Activated naive CD8-positive, alpha-beta T cell treated with anti-CD3 and anti-CD28 coated beads, Interleukin-2, amount 50 U/mL, for 24 hours (primary cell): ENCODE measurements at places on chromosomes 1 and 21.

DNA sequence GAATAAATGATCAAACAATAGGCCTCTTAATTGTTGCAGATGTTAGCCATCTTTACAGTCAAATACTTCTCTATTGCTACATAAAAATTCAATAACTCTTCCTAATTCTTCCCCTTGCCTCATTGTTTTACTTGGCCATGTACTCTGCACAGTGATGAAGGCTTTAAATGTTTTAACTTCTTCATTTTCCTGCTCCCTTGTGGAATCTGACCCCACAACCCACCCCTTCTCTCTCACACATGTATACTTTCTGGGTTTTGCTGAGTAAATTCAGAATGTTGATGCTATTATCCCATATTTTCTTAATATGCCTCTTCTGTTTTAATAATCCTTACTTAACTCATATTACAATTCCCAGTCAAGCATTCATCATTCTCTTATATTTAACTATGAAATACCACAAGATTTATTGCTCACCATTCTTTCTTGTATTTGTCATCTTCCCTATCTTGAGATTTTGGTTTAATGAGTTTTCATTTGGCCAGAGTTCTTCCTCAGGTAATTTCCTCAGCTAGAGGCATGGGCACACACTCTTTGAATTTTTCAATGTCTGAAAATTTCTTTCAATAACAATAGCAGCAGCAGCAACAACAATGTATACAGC lies 327.8 kb upstream of the USP24 start:
- no peaks in the 10 kb centered on the region for H3K4me1 ChIP-seq
- H3K27me3 ChIP-seq = peaks cover 5% of the 10 kb centered on the region
- no peak overlapping the region for H3K4me3 ChIP-seq
- no peak overlapping the region for H3K27ac ChIP-seq
- no peak for DNase-seq
- H3K36me3 ChIP-seq = no peaks in the 10 kb centered on the region

DNA sequence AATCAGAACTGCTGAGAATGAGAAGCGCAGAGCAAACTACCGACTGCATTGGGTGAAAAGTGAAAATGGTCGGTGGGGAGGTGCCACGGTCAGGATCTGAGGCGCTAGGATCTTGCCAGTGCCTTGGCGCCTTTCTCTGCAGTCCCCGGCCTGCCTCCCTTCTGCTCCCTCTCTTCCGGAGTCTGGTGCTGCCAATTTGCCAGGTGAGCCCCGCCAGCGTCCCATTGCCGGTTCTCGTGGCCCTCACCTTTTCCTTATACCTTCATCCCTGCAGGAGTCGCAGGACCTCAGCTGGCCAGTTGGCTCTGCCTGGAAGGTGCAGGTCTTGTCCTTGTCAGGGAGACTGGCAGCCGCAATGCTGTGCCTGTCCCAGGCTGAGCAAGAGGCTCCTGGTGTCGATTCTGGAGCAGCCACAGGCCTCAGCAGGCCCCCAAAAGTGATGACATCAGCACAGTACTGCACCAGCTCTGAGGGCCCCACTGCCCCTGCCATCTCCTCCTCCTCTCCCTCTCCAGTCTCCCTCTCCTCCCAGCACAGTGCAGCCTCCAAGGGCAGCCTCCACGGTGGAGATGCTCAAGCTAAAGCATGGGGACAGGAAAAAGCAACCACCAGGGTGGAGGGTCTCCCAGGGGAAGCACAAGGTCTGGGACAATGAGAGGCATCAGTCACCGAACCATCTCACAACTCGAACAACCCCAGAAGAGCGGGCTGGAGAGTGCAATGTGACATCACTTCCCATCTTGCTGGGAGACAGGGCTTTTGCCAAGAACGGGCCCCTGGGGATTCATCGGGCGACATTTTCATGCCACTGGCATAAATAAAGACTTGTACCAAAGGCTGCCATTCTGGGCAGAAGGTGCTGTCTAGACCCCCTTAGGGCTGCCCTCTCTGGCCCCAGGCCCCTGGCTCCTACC lies 37.1 kb upstream of the H6PD start:
- no peaks in the 10 kb centered on the region for H3K36me3 ChIP-seq
- H3K4me1 ChIP-seq = peaks cover 56% of the 10 kb centered on the region
- no peak overlapping the region for H3K4me3 ChIP-seq

GRCh38 chr1:248924696-248925532 lies 18.9 kb downstream of the PGBD2 start:
- H3K4me3 ChIP-seq = peak overlapping the region; percentile 50
- H3K36me3 ChIP-seq = peaks cover 14% of the 10 kb centered on the region
- peaks cover 3% of the 10 kb centered on the region for H3K27me3 ChIP-seq
- DNase-seq = peak; percentile 48
- H3K4me1 ChIP-seq = peaks cover 34% of the 10 kb centered on the region

DNA sequence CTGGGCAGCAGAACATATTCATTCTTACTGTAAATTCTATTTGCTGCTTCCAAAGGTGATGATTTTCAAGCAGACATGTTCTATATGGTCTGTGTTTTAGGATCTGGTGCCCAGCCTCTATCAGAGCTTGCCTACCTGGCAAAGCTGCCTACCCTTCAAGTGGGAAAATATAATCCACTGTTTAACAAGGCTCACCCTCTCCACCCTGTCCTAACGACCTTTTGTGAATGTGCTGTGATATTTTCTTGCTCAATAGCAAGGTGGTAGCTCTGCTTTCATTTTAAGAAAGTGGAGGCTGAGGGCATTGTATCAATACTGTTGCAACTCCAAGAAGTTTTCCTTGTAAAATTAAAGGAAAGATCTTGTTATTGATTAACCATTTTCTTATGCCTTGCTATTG lies 26.0 kb upstream of the AGO1 start:
- H3K27me3 ChIP-seq = no peaks in the 10 kb centered on the region
- no peaks in the 10 kb centered on the region for H3K4me1 ChIP-seq
- H3K36me3 ChIP-seq = peaks cover 5% of the 10 kb centered on the region

DNA sequence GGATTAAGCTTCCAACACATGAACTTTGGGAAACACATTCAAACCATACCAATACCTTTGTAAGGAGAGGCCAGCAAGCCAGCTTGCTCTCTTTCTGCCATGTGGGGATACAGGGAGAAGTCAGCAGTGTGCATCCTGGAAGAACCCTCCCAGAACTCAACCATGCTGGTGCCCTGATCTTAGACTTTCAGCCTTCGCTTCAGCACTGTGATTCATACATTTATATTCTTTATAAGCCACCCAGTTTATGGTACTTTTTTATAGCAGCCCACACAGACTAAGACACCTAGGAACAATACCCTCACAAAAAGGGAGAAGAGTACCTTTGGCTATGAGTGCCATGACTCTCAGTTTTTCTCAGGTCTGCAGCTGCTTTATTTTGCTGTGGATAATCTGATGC lies 35.9 kb downstream of the C1orf87 start:
- no peak overlapping the region for H3K27ac ChIP-seq
- no peaks in the 10 kb centered on the region for H3K4me1 ChIP-seq
- peaks cover 1% of the 10 kb centered on the region for H3K27me3 ChIP-seq
- no peak overlapping the region for H3K4me3 ChIP-seq

GRCh38 chr1:20278692-20279130 lies 12.0 kb upstream of the VWA5B1 start:
- no peaks in the 10 kb centered on the region for H3K4me1 ChIP-seq
- no peak for DNase-seq
- H3K27ac ChIP-seq = no peak overlapping the region

DNA sequence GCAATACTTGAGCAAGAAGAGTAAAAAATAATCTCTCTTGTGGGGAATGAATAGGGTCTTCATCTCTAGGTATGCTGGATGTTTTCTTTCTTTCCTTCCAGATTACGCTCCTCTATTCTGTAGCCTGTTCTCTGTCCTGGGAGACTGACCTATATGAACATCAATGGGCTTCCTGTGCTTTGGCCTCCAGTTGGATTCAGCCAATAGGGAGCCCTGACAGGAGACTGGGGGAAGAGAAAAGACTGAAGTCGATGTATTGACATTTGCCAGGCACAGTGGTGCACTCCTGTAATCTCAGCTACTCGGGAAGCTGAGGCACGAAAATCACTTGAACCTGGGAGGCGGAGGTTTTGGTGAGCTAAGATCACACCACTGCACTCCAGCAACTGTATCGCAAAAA lies 17.6 kb downstream of the SEMA6C start:
- no peak for DNase-seq
- no peaks in the 10 kb centered on the region for H3K27me3 ChIP-seq
- peaks cover 3% of the 10 kb centered on the region for H3K36me3 ChIP-seq
- H3K4me3 ChIP-seq = no peak overlapping the region
- peaks cover 12% of the 10 kb centered on the region for H3K4me1 ChIP-seq

GRCh38 chr1:15465674-15466073 lies 9.1 kb downstream of the CELA2A start:
- H3K36me3 ChIP-seq = no peaks in the 10 kb centered on the region
- no peak for DNase-seq
